ENCODE measurements at places on chromosomes 7 and 10.

GRCh38 chr10:100287756-100288155 is 1.3 kb upstream of the BLOC1S2 start:
- DNase-seq: no peak

GRCh38 chr10:132545659-132546367 is 8.2 kb downstream of the INPP5A start:
- no peak for DNase-seq

- DNase-seq: no peak
Measured at GRCh38 chr7:135670179-135670578, 7.9 kb downstream of the STMP1 start.

DNA sequence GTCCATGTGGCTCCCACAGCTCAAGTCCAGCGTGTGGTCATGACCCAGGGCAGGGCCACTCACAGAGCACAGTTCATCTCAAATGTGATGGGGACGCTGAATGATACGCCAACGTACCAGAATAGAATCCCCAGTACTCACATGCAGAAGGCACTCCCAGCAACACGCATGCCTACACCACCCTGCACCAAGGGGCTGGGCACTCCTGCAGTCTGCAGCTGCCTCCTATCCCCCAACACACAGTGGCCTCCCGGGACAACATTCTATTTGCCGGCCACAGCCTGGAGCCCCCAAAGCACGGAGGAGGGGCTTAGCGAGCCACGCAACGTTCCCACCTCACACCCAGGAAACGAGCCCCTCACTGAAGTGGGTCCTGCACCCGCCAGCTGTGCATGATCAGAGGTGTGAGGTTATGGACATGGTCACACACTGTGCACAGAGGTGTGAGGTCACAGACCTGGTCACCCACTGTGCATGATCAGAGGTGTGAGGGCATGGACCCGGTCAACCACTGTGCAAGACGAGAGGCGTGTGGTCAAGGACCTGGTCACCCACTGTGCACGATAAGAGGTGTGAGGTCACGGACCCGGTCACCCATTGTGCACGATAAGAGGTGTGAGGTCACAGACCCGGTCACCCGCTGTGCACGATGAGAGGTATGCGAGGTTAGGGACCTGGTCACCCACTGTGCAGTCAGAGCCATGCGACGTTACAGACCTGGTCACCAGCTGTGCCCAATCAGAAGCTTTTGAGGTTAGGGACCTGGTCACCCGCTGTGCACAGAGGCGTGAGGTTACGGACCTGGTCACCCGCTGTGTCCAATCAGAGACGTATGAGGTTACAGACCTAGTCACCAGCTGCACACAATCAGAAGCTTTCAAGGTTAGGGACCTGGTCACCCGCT is 182.8 kb downstream of the DIP2C start:
- DNase-seq: no peak

GRCh38 chr10:50788951-50789945 is 49.5 kb downstream of the ASAH2B start:
- DNase-seq: peak; percentile 19

GRCh38 chr7:22651534-22652243 is 75.3 kb upstream of the IL6 start:
- no peak for DNase-seq

DNA sequence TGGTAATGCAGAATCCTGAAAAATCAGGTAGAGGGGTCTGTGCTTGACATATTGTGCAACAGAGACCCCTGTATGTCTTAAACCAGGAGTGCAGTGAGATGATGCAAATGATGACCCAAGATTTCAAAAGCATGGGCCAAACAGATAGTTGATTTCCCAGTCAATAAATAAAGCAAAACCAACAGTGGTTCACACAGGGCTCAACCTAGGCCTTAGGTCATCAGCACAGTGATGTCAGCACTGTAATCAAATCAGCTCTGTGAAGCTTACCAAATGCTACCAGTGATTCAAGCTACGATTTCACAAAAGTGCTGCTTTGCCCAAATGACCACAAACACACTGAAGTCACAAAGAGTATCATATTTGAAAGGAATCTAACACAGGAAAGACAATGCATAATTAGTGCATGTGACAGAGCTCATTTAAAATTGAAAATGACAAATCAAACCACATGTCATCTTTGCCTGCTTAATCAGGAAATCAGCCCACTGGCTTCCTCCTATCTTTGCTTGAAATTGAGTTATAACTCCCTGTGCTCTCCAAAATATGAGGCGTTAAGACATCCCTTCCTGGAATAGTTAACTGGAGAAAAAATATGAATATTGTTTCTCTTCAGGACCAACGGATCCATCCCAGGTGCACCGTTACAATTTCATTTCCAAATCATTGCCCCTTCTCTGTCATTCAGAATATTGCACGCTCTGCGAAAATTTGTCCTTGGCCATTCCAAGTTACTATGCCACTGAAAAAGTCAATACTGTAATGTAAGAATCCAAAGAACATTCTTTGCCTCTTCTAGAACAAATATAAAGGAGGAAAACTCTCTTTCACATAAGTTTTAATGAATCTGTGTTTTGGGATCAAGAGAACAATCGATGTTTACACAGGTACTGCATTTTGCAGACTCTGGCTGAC is 41.9 kb upstream of the ASL start:
- DNase-seq: no peak

GRCh38 chr10:126179637-126180036 is 208.6 kb downstream of the ADAM12 start:
- no peak for DNase-seq

- DNase-seq: no peak
Measured at GRCh38 chr7:126799541-126799940, 453.2 kb downstream of the GRM8 start.

DNA sequence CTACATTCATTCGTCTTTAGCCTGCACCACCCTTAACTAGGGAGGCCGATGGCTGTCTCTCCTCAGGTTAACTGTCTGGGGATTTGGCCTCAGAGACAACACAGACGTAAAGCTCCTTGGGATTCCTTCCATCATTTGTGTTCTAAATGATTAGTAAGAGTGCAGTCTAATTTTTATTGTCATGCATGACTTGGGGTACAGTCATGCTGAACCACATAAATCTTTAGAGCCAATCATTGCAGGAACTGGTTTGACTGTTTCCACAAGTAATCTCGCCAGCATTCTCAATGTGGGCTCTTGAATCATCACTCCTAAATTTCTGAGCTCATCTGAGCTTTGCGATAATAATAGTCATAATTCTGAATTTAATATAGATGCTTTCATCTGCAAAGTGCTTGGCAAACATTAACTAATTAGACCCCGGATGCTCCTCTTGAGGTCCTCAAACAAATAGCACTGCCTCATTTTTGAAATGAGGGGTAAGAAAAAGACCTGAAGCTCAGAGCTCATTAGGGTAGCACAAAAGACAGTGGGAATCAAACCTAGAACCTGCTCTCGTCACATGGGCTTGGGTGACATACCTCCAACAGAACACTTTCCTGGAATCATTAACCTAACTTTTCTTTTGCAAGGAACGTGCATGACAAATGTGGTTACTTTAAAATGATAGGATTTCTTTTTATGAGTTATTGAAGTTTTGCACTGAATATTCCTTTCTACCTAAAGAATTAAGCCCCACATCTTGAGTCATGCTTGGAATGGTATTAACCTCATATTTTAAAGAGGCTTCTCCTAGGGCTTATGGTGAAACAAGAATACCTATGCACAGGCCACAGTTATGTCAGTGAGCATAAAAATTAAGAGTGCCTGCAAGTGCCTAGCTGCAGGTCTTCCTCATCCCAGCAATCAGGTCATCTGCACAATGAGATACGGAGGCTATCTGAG is 118.9 kb upstream of the NRP1 start:
- DNase-seq: no peak

DNA sequence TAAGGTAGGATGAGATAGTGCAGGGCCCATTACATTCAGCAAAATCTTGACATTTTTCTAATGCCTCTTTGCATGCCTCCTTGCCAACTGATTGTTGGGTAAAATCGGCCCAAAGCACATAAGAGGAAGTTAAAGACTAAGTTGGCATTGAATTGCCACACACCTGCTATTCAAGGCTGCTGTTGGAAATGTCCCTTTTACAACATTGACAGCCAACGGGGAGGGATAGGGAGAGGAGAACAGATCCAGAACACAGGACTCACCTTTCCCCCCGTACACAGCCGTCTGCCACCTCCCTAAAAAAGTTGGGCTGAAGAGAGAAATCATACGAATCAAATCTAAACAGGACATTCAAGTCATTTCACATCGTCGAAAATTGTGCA is 695 bp downstream of the FAM237B start:
- no peak for DNase-seq

GRCh38 chr10:117514971-117515370 is 27.6 kb upstream of the EMX2 start:
- no peak for DNase-seq

DNA sequence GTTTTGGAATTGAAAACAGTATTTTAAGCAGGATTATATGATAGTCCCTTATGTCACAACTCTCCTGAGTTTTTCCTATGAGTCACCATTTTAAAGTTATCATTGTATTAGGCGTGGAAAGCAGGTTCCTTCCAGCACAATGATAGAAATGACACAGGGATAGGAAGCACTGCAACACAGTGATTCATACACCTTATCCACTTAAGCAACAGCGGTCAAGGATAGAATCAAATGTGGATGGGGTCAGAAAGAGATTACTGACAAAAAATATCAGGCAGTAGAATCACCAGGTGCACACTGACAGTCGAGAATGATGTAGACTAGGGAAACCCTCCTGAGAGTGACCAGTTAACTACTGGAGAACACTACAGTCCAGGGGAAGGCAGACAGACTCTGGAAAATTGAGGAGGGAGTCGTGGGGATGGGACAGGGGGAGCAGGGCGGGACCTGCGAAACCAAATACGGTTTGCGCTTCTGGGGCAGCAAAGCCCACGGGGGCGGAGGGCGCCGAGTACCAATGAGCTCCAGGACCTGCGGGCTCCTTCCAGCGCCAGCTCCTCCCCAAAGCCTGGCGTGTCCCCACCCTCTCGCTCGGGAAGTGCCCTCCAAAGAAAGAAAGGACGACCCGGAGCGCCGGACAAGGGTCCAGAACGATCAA is 479 bp downstream of the PNPLA8 start:
- DNase-seq: no peak

- no peak for DNase-seq
Measured at GRCh38 chr10:62560201-62560819, 186.1 kb downstream of the ZNF365 start.

DNA sequence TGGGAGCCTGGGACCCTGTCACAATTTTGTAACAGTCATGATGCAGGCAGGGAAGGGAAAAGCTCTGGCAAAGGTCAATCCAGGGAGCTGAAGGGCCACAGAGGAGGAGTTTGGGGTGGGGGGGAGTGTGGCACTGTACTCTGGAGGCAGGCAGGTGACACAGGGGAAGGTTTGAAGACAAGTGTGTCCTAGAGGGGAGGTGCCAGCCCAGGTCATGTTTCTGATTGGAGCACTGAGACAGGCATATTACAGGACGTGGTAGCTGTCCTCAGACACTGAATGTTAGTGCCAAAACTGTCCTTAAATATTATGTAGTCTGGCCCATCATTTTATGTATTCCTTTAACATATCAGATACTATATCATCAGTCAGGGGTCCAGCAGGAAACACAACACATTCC is 75.6 kb upstream of the LRRC4 start:
- no peak for DNase-seq

DNA sequence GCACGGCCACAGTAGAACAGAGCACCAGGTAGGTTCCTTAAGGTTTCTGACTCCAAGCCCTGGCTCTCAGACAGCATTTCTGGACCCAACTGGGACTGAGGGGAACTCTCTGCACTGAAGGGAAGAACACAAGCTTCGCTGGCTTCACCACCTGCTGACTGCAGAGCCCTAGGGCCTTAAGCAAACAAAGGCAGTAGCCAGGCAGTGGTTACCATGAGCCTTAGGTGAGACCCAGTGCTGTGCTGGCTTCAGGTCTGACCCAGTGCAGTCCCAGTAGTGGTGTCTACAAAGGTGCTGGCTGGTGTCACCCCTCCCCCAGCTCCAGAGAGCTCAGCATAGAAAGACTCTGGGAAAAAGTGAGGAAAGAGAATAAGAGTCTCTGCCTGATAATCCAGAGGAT is 59.5 kb downstream of the SIRT1 start:
- DNase-seq: no peak
